ENCODE measurements at places on chromosomes 4 and X. TPM values are rescaled to one million over a fixed set of nuclear protein-coding genes. Genes with fewer than 3 reads are reported as not detected.

GRCh38 chr4:47017494-47017893 lies 13.9 kb upstream of the GABRB1 start:
- H3K4me3 ChIP-seq, result no peak overlapping the region
- H3K4me1 ChIP-seq, result peaks cover 15% of the 10 kb centered on the region
- H3K36me3 ChIP-seq, result no peaks in the 10 kb centered on the region
- peak overlapping the region; percentile 41 for H3K27ac ChIP-seq
- DNase-seq, result no peak

Gene HSFX4
- total RNA-seq, result not detected

DNA sequence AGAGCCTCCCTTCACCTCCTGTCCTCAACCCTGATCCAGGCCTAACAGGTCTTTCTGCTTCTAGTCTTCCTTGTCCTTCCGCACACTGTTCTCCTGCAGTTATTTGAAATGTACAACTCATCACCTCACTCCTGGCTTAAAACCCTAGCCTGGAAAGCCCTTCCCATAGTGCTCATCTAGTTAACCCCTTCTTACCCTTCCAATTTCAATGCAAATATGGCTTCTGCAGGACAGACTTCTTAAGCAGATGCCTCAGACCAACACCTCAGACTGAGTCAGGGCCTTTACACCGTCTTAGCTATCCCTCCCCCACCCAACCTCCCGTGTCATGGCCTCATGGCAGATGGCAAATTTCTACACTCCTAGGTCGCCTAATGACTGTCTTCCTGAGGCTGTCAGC lies 130.4 kb downstream of the BCOR start:
- H3K36me3 ChIP-seq, result no peaks in the 10 kb centered on the region
- H3K27me3 ChIP-seq, result no peaks in the 10 kb centered on the region
- no peak for DNase-seq
- peaks cover 1% of the 10 kb centered on the region for H3K4me1 ChIP-seq
- no peak overlapping the region for H3K27ac ChIP-seq
- H3K4me3 ChIP-seq, result no peak overlapping the region

DNA sequence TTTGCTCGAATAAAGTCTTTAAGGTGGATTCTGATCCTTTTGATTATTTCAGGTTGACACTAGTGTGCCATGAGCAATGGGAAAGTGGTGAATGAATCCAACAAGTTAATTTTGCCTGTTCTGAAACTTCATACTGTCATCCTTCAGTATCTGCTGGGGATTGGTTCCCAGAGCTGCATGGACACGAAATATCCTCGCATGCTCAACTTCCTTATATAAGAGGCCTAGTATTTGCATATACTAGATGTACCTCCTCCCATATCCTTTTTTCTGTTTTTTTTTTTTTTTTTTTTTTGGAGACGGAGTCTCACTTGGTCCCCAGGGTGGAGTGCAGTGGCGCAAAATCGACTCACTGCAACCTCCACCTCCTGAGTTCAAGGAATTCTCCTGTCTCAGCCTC lies 23.0 kb upstream of the PDS5A start:
- H3K27me3 ChIP-seq, result no peaks in the 10 kb centered on the region
- no peak overlapping the region for H3K27ac ChIP-seq
- DNase-seq, result no peak
- peaks cover 6% of the 10 kb centered on the region for H3K4me1 ChIP-seq

Gene JADE3
- total RNA-seq, result 5.0 TPM

GRCh38 chr4:137106287-137106686 lies 426.0 kb downstream of the PCDH18 start:
- no peak overlapping the region for H3K27ac ChIP-seq
- no peak overlapping the region for H3K4me3 ChIP-seq
- no peaks in the 10 kb centered on the region for H3K36me3 ChIP-seq
- no peaks in the 10 kb centered on the region for H3K4me1 ChIP-seq
- no peak for DNase-seq

Gene ACTRT1
- total RNA-seq, result not detected

Gene ANTXR2
- 86.9 TPM for total RNA-seq

DNA sequence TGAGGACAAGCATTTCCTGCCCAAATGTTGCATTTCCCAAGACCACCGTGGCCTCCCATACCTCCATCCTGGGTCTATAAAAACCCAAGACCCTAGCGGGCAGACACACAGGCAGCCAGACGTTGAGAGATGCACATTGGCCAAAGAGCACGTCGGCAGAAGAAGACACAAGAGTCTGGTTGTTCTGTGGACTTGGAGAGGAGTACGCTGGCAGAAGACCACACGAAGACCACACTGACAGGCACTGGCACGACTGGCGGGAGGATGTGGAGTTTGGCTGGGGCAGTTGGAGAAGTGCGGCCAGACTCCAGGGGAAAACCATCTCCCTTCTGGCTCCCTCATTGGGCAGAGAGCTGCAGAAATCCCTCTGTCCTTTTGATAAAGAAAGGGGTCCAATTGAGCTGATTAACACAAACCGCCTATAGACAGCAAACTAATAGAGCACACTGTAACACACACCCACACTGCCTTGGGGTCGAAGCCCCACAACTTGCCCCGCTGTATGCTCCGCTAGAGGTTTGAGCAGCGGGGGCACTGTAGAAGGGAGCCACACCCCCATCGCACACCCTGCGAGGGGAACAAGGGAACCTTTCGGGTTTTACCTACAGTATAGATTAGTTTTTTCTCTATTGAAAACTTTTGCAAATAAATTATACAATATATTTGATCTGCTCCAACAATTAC lies 376.7 kb upstream of the KLHL4 start:
- no peaks in the 10 kb centered on the region for H3K27me3 ChIP-seq
- no peak overlapping the region for H3K27ac ChIP-seq
- H3K4me1 ChIP-seq, result no peaks in the 10 kb centered on the region
- no peaks in the 10 kb centered on the region for H3K36me3 ChIP-seq
- DNase-seq, result peak; percentile 13

- H3K4me3 ChIP-seq, result no peak overlapping the region
- peaks cover 9% of the 10 kb centered on the region for H3K36me3 ChIP-seq
- H3K27me3 ChIP-seq, result no peaks in the 10 kb centered on the region
- DNase-seq, result no peak
Measured at GRCh38 chr4:168386002-168386401, 67.5 kb upstream of the DDX60 start.
